Right ventricle myocardium superior (tissue), 1 donor: ENCODE measurements at places on chromosomes 5 and 9.

- DNase-seq = no peak
Measured at GRCh38 chr9:16688814-16689213, 181.7 kb downstream of the BNC2 start.

DNA sequence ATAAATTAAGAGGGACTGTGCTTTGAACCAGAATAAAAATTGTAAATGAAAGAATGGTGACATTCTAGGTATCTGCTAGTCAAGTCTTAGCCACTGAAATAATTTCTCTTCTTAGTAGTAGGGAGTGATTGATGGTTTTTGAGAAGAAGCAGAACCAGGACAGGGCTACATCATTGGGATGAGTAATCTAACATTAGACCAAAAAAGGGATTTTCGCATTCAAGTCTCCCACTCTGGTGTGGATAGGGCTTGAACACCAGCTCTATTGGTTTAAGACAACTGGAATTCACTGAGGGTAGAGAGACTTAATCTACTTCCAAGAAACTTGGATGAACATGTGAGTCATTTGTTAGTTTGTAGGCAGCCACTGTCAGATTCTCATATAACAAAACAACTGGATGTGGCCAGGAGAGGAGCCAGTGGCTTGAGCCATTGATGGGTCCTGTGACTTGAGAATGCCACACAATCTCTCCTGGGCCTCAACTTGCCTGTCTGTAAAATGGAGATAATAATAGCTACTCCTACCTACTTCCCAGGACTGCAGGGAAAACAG lies 16.6 kb downstream of the FAT2 start:
- DNase-seq = no peak

- no peak for DNase-seq
Measured at GRCh38 chr9:72127753-72128152, 21.5 kb upstream of the GDA start.

DNA sequence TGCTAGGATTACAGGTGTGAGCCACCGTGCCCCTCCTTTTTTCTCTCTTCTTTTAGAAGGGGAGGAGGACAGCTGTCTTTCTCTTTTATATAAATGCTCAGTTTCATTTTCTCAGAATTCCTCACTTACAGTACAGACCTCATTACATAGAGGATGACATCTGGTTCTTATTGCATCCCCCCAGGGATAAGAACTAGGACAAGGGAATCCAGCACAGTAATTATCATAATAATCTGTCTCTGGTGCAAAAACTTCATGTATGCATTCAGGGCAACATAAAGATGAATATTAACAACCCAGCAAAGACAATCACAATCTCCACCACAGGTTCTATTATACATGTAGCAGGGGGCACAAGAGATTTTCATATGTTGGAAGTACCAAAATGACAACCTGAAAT lies 5.1 kb downstream of the SPZ1 start:
- DNase-seq = no peak

GRCh38 chr9:99105152-99106043 lies 485 bp downstream of the TGFBR1 start:
- peak; percentile 88 for DNase-seq

DNA sequence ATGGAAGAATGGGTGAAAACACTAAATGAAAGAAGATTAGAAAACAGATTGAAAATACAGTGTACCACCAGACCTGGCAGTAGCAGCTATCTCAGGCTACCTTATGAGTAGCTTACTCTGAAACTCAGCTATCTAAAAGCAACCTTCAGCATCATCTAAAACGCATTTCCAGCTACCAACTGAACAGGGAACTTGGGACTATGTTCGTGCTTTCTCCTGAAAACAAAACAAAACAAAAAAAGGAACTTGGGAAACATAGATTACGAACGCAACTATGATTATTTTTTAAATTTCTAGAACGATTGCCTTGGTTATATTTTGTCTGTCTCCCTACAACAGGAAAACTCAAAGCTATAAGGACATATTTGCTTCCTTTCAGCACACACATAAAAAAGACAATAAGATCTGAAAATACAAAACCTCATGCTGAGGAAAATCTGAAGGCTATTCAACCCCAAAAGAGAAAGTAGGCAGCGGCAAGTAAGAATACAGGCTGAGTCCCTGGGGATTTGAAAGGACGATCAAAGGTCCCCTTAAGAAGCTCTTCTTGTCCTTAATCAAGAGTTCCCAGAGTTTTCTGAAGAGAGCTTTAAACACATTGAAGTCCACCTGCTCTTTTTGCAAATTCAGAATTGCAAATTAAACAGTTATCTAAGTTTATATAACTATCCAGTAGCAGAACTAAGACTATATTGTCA lies 53.4 kb downstream of the OR2K2 start:
- DNase-seq = no peak

- DNase-seq = peak; percentile 84
Measured at GRCh38 chr9:134492281-134492691, 149.3 kb upstream of the COL5A1 start.

DNA sequence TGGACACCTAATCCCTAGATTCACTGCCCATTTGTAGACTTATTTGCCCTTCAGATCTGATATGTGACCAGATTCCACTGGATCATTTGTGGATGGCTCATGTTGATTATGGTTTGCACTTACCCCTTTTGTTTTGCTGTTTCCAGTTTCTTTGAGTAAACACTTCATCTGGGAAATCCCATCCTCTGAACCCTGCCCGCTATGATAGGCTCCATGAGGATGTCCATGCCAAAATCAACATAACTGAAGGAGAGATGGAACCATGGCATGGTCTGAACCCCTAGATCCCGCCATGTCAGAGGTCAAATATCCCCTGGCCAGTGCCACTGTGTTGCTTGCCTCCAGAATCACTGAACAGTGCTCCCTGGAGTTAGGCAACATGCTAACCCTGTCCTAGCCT lies 11.7 kb upstream of the FEM1C start:
- no peak for DNase-seq

GRCh38 chr5:19853616-19854240 lies 134.3 kb downstream of the CDH18 start:
- DNase-seq = no peak

DNA sequence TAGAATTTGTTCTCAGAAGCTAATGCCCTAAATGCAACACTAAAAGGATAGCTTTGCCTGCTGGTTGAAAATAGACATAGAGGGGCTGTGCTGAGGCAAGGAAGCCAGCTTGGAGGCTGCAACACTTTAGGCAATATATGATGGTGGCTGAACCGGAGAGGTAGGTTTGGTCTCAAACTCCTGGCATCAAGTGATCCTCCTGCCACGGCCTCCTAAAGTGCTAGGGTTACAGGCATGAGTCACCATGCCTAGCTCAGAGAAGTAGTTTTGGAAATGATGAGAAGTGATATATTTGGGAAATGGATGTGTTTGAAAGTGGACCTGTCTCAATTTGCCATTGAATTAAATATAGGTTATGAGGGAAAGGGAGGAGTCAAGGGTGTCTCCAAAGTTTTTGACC lies 10.0 kb downstream of the DUSP1 start:
- no peak for DNase-seq

- DNase-seq = no peak
Measured at GRCh38 chr5:43839218-43839617, 236.2 kb downstream of the NNT start.

DNA sequence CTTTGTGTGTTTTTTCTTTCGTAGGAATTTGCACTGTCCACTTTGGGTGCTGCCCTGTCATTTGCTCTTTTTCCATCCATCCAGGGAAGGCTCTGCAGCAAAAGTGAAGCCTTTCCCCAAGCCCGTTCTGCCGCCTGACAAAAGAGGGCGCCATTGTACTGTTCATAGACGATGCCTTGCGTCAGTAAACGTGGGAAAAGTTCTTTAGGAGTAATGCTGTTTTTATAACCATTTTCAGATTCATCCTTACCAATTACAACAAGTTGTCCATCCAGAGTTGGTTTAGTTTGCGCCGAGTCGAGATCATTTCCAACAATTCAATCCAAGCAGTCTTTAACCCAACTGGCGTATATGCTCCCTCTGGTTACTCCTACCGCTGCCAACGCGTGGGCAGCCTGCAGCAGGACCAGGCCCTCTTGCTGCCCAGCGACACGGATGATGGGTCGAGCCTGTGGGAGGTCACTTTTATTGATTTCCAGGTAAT lies 34.3 kb upstream of the RPS23 start:
- peak; percentile 78 for DNase-seq

GRCh38 chr5:149794041-149794440 lies 63.9 kb downstream of the PPARGC1B start:
- DNase-seq = no peak

DNA sequence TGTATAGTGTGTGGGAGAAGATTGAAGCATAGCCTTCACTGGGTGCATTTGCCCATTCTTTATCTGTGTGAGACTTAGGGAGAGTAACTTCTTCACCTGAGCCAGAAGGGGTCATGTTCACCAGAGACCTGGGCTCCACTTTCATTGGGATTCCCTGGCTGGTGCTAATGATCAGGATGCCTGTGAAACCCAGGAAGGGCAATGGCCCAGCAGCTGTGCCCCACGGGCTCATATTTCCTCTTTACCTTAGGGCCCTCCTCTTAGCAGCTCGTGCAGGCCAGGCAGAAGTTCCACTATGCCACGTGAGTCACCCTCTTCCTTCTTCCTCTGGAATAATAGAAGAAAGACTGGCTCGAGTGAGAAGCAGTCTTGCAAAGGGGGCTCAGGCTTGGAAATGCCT lies 5.0 kb downstream of the PPARGC1B start:
- peak; percentile 58 for DNase-seq

- DNase-seq = no peak
Measured at GRCh38 chr9:89065921-89066320, 74.7 kb downstream of the S1PR3 start.

- DNase-seq = no peak
Measured at GRCh38 chr5:79301046-79301712, 65.2 kb downstream of the JMY start.

DNA sequence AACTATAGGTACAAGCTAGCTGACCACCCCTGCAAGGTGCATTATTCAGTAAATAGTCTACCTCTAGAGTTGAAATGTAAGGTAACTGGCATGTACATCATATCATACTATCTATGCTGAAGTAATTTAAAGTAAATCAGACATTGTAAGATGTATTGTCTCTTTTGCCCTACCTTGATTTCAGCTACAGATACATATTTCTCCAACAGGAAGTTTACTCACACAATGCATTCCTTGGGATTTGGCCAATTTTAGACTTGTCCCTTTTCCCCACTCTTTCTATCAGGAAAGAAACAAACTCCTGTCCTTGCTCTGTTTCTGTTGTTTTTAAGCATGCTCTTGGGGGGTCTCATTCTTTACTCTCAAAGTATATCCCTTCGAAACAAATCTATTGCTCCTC lies 58.5 kb upstream of the TSLP start:
- no peak for DNase-seq

DNA sequence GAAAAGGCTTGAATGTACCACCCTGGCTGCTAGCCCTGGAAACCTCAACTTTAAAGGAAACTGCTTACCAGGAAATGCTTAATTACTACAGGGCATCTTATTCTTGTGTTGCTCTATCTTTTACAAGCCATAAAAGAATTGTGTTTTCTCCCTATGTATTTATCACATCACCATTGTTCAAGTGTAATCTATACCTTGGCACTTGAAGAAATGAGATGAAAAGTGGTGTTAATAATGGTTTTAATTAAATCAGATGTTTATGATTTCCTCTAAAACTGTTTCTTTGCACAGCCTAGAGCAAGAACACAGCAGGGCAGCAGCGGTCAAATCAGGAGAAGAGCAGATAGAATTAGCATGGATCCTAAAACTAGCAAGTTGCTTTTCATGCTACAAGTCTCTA lies 131.8 kb upstream of the RGMB start:
- DNase-seq = no peak

DNA sequence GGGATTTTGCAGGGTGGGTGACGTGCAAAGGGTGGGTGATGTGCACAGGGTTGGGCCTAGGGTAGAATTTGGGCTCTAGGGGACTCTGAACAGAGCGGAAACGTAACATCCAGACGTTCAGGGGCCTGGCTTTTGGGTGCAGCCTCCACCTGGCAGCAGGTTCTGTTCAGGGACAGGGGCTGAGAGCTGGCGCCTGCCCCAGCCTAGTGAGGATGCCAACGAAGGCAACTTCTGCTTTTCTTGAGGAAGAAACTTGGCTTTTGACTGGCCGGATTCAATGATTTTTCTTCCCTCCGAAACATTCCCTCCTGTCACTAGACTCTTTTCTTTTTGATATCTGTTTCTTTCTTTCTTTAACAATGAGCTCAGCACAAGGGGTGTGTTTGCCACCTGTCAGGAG lies 38.6 kb upstream of the SLC6A19 start:
- DNase-seq = no peak

GRCh38 chr5:179618923-179619554 lies 4.4 kb downstream of the HNRNPH1 start:
- DNase-seq = no peak

DNA sequence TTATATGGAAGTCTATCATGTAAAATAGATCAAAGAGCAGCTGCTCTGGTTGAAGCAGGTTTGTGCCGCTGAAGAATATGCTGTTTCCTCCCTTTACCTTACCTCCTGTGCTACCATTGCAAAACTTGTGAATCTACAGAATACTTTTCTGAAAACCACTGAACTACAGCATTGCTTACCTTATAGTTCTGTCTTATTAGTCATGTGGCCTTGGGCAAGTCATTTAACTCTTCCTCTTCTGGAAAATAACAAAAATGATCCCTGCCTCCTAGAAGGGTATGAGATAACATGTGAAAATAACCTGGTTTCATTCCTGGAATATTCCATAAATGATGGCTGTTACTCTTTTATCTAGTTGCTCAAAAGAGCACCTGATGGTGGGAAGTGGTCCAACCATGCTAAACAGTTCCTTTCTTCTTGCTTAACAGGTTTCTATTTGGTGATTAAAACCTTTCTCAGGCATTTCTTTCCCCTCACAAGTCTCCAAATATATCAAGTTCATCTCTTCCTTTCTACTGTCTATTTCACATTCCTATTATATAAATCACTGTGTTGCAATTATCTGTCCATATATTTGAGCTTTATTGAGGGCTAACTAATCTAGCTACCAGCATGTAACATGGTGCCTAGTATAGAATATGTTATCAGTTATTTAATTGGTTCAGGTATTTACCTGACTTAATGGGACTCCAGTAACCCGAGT lies 15.0 kb downstream of the TRIM32 start:
- DNase-seq = no peak

- no peak for DNase-seq
Measured at GRCh38 chr5:159777049-159777660, 139.1 kb upstream of the ADRA1B start.

GRCh38 chr9:22146604-22147003 lies 137.5 kb upstream of the CDKN2B start:
- no peak for DNase-seq

DNA sequence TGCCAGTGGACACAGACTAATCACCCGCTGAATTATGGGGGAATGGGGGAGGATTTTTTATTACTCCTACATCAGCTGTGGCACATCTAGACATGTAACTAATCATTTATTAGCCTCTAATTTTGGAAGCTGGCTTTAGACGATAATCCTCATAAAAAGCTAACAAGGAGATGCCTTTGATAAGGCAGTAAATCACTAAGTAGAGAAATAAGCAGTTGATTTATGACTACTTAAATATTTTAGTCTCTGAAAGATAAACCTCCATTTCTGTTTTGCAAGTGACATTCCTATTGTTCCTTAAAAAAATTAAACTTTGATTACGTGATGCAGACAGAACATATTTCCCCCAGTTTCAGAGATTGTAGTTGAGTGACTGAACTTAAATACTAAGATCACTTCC lies 206.4 kb upstream of the CDKN2B start:
- DNase-seq = no peak
